ENCODE measurements at places on chromosomes 3 and 15.

DNA sequence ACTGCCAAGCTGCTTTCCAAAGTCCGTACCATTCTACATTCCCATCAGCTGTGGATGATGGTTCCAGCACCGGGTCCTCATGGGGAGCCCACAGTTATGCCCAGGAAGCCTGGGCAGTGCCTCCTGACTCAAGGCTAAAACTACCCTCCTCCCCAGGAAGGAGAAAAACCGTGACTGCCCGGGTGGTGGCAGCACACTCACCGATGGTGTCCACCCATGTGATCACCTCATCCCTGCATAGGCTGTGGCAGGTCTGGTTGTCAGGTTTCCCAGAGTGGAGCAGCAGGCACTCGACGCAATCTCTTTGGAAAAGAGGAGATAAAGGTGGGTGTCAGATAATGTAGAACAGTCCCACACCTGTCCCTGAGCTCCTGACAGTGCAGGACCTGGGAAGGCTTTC is 38.6 kb downstream of the UMPS start:
- DNase-seq = no peak

DNA sequence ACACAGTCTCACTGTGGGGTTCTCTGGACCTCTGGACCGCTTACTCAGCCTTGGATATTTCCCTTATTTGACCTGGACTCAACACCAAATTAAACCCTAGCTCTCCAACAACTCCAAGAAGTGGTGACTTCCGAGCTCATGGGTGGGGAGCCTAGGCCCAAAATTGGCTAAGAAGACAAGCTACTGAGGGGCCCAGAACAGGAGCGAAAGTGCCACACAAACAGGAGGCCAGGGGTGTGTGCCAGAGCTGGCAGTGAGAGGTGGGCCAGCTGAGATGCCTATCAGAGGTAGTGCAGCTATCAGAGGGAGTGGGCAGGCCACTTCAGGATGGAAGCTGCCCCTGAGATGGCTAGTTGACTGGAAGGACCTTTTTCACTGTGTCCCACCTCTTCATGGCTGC is 151.1 kb upstream of the PRR20G start:
- peak; percentile 21 for DNase-seq

GRCh38 chr3:123941121-123941520 is 19.9 kb downstream of the CCDC14 start:
- DNase-seq = no peak

- no peak for DNase-seq
Observed at GRCh38 chr3:147130461-147130860, 275.9 kb downstream of the ZIC4 start.

GRCh38 chr3:193391902-193392301 is 13.3 kb upstream of the ATP13A5 start:
- no peak for DNase-seq

All from islet precursor cell (in vitro differentiated cells).